ENCODE measurements at places on chromosomes 6 and 20. TPM values are rescaled to one million over a fixed set of nuclear protein-coding genes. Genes with fewer than 3 reads are reported as not detected.

The SPATS1 gene
- total RNA-seq: 0.45 TPM

The MTFR2 gene
- total RNA-seq: 2.0 TPM

The RBM38 gene
- total RNA-seq: 20.0 TPM

The MYT1 gene
- not detected for total RNA-seq

The AVP gene
- not detected for total RNA-seq

The SGK2 gene
- 1.1 TPM for total RNA-seq

The TULP1 gene
- total RNA-seq: not detected

The TBXT gene
- not detected for total RNA-seq

The ERMARD gene
- total RNA-seq: 24.0 TPM

The CTCFL gene
- total RNA-seq: not detected

The CAGE1 gene
- not detected for total RNA-seq

The BCAS1 gene
- 0.99 TPM for total RNA-seq

The CYP39A1 gene
- 11.8 TPM for total RNA-seq

The USP49 gene
- total RNA-seq: 4.3 TPM

The FANCE gene
- 5.4 TPM for total RNA-seq

The MYL9 gene
- total RNA-seq: 319 TPM

Data from left lung (tissue), 14 donors.